ENCODE measurements at places on chromosomes 11 and 22. TPM values are rescaled to one million over a fixed set of nuclear protein-coding genes. Genes with fewer than 3 reads are reported as not detected.

Gene MMP8
- not detected for total RNA-seq

Gene CARNS1
- 0.21 TPM for total RNA-seq

DNA sequence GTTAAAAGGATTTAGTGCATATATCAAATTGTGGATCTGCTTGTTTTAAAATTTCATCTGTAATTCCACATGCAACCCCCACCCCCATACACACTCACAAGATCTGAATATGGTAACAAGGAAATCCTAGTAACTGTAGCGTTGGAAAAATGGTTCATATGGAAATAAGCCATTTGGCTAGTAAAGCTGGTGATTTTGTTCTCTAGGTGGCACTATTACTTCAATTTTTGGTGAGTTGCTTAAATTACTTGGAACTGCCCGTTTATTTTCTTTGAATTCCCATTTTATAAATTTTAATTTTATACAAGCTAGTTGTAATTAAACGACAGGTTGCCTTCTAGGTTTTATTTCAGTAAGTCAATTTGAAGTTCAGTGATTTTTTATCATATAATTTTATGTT lies 5.3 kb downstream of the BDNF start:
- DNase-seq: no peak

DNA sequence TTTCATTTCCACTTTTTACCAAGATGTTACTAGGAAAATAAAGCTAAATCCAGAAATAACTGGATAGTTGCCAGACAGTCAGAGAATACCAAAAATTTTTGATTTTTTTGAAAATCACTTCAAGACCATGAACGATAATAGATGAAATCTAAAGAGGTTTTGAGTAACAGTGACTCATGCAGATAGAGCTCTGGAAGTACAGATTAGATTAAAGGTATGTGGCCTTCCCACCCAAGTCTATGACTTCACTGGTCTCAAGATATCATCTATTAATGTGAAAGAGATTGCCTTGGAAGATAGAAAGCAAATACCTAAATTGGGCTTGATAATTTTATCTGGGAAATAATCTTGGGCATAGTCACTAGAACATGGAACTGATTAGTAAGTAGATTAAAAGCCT lies 415.9 kb downstream of the METTL15 start:
- DNase-seq: no peak

GRCh38 chr11:104852811-104853210 lies 45.4 kb downstream of the CASP12 start:
- no peak for DNase-seq

GRCh38 chr11:130029137-130029536 lies 26.5 kb upstream of the PRDM10 start:
- DNase-seq: no peak

DNA sequence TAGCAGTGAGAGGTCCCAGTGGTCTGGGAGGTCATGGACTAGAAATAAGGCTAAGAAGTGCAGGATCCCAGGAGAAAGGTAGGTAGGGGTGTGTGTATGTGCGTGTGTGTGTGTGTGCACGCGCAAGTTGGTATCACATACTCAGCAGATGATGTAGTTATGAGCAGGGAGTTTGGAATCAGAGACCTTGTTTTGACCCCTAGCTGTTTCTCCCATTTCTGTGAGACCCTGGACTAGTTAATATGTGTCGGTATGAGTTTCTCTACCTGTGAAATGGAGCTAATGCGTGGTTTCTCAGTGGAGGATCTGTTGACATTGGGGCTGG lies 1.3 kb downstream of the SERPING1 start:
- no peak for DNase-seq

DNA sequence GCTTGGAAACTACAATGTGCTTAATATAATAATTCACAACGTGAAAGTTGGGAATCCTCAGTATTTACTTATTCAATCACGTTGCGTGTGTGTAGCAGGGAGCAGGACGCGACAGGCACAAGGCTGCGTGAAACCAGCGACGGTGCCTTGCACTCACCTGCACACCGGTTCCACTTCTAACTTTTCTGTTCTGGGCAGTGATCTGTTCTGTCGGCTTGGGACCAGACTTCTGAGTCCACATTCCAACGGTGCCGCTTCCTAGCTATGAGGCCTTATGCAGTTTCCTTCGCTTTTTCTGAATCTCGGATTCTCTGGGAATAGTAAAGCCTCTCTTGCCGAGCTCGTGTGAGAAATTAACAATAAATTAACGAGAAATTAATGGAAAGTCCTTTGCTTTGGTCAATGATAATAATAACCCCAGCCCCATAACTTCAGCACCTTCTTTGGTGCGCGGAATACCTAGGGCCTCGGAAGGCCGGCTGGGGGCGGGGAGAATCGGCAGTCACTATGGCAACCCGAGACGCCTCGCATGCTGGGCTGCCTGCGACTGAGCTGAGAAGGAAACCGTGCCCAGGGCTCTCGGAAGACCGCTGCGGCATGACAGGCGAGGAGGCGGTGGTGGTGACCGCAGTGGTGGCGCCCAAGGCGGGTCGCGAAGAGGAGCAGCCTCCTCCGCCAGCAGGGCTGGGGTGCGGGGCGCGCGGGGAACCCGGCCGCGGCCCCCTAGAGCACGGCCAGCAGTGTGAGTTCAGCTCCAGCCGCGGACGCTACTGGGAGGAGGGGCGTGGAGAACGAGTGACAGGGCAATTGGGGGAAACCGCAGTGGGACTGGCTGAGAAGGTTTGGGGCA lies at the start of gene C11orf97:
TSS of gene C11orf97 (plus strand) at position 530 of the 850 bp plus-strand sequence. CDS start at position 598, 68 bp downstream.
- no peak for DNase-seq

DNA sequence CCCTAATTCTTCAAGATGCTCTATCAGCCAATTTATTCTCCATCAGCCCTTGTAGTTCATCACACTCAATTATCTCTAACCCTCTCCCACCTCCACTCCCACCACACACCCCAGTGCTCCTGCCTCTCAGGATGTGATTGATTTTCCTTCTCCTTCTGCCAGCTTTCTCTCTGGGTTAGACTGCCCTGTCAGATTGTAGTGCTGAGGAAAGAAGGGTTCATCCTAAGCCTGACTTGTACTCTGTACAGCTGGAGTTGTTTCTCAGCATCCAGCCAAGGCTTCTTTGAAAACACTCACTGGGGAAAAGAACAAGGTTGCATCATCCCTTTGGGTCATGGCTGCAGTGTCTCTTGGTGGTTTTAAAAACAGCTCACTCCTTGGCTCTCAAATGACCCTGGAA lies 61.2 kb downstream of the CECR2 start:
- no peak for DNase-seq

- DNase-seq: no peak
Observed at GRCh38 chr22:43042101-43042780, 27.3 kb upstream of the PACSIN2 start.

- no peak for DNase-seq
Observed at GRCh38 chr11:117827521-117828511, 3.3 kb upstream of the FXYD2 start.
